ENCODE measurements at places on chromosomes 2 and 18. TPM values are rescaled to one million over a fixed set of nuclear protein-coding genes. Genes with fewer than 3 reads are reported as not detected.

Gene REEP1
- total RNA-seq = 1.5 TPM

Gene GKN1
- not detected for total RNA-seq

Gene STPG4
- total RNA-seq = 0.28 TPM

Gene ERFE
- total RNA-seq = 2.5 TPM

Gene GREB1
- total RNA-seq = 41.7 TPM

Gene ALPP
- total RNA-seq = 0.15 TPM

Gene IER3IP1
- 7.9 TPM for total RNA-seq

Gene IL1R2
- total RNA-seq = not detected

Gene FAHD2A
- 25.8 TPM for total RNA-seq

Gene KANSL1L
- total RNA-seq = 17.2 TPM

Gene CCBE1
- total RNA-seq = 4.4 TPM

DNA sequence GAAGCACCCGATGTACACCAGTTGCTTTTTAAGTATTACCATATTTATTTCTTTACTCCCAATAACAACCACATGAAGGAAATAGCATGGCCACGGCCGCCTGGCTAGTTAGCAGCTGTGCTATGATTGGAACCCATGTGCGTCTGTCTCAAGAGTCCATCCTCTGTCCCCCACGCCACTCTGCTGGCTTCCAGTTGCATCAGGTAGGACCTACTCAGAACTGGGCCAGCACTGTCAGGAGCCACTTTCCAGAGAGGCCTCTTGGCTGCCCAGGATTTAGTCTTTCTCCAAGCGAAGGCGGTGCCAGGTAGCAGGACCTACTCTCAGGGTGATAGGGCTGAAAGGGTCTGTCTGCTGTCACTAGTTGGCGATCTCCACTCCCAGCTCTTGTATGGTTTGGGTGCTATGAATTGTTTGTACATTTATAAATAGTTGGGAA lies 22.1 kb downstream of the ASB18 start:
- H3K36me3 ChIP-seq = no peaks in the 10 kb centered on the region
- H3K27me3 ChIP-seq = peaks cover 16% of the 10 kb centered on the region
- peaks cover 29% of the 10 kb centered on the region for H3K4me1 ChIP-seq
- no peak for DNase-seq

GRCh38 chr2:127517465-127517864 lies 8.8 kb downstream of the IWS1 start:
- H3K27me3 ChIP-seq = no peaks in the 10 kb centered on the region
- DNase-seq = no peak

GRCh38 chr2:135694711-135695110 lies 46.9 kb upstream of the UBXN4 start:
- H3K27me3 ChIP-seq = no peaks in the 10 kb centered on the region
- peaks cover 2% of the 10 kb centered on the region for H3K36me3 ChIP-seq
- H3K4me1 ChIP-seq = no peaks in the 10 kb centered on the region
- H3K4me3 ChIP-seq = no peak overlapping the region
- no peak for DNase-seq
- no peak overlapping the region for H3K27ac ChIP-seq

DNA sequence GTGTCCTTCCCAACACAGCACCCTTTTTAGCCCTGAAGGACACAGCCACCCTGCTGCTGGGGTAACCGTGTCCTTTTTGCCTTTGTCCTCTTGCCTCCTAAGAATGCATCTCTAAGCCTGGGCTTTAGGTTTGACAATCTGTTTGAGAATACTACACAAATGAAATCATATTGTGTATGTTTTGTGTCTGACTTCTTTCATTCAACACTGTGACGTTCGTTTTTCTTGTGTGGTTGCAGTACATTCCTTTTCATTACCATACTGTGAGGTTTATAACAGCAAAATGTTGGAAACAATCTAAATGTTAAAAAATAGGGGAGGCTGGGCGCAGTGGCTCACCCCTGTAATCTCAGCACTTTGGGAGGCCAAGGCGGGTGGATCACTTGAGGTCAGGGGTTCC lies 11.2 kb downstream of the ASPRV1 start:
- H3K4me1 ChIP-seq = no peaks in the 10 kb centered on the region
- DNase-seq = no peak
- H3K36me3 ChIP-seq = no peaks in the 10 kb centered on the region
- H3K27me3 ChIP-seq = no peaks in the 10 kb centered on the region
- no peak overlapping the region for H3K4me3 ChIP-seq

DNA sequence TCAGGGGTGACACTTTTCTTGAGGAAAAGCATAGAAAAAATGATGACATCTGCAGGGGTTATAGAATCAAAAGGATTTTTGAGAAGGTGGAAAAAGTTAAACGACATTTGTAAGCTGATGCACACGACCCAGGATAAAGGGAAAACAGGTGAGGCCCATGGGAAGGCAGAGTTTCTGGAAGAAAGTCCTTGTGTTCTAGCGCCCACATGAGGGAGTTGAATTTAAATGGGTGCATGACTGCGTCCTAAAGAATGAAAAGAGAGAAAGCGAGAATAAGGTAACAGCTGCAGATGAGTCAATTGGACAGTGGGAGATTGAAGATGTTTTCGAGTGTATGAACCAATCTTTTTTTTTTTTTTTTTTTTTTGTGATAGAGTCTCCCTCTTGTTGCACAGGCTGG lies 158.1 kb downstream of the GALR1 start:
- H3K4me1 ChIP-seq = no peaks in the 10 kb centered on the region
- no peak for DNase-seq
- no peak overlapping the region for H3K27ac ChIP-seq
- H3K4me3 ChIP-seq = no peak overlapping the region
- no peaks in the 10 kb centered on the region for H3K27me3 ChIP-seq
- H3K36me3 ChIP-seq = no peaks in the 10 kb centered on the region

DNA sequence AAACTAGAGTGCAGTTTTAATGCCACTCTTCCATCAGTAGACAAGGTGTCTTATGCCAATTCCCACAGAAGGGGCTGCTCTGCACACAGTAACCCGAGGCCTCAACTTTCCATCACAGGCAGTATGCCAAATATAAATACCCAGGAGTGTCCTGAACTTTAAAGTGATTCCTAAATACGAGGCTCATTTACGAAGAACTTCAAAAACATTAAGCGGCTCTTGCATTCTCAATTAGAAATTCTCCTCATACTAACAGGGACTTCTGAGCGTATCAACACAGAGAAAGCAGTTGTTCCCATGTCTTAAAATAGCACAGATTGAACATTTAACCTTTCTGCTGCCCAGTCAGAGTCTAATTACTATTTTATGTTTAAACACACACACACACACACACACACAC lies 638.6 kb downstream of the ERBB4 start:
- H3K4me3 ChIP-seq = no peak overlapping the region
- no peak for DNase-seq
- no peaks in the 10 kb centered on the region for H3K36me3 ChIP-seq
- H3K27ac ChIP-seq = no peak overlapping the region
- H3K27me3 ChIP-seq = no peaks in the 10 kb centered on the region
- H3K4me1 ChIP-seq = no peaks in the 10 kb centered on the region

GRCh38 chr2:152506843-152507242 lies 171.9 kb downstream of the FMNL2 start:
- no peaks in the 10 kb centered on the region for H3K27me3 ChIP-seq
- no peaks in the 10 kb centered on the region for H3K36me3 ChIP-seq
- no peak overlapping the region for H3K4me3 ChIP-seq

- no peaks in the 10 kb centered on the region for H3K27me3 ChIP-seq
- no peak overlapping the region for H3K4me3 ChIP-seq
- H3K36me3 ChIP-seq = no peaks in the 10 kb centered on the region
- no peaks in the 10 kb centered on the region for H3K4me1 ChIP-seq
Observed at GRCh38 chr18:49874238-49874637, 60.9 kb upstream of the ACAA2 start.

- H3K4me3 ChIP-seq = no peak overlapping the region
Observed at GRCh38 chr2:205280596-205281236, 401.6 kb upstream of the NRP2 start.

GRCh38 chr2:158239271-158239670 lies 137.6 kb downstream of the UPP2 start:
- peaks cover 5% of the 10 kb centered on the region for H3K27me3 ChIP-seq
- H3K27ac ChIP-seq = no peak overlapping the region
- no peak for DNase-seq
- H3K36me3 ChIP-seq = no peaks in the 10 kb centered on the region
- H3K4me1 ChIP-seq = no peaks in the 10 kb centered on the region

DNA sequence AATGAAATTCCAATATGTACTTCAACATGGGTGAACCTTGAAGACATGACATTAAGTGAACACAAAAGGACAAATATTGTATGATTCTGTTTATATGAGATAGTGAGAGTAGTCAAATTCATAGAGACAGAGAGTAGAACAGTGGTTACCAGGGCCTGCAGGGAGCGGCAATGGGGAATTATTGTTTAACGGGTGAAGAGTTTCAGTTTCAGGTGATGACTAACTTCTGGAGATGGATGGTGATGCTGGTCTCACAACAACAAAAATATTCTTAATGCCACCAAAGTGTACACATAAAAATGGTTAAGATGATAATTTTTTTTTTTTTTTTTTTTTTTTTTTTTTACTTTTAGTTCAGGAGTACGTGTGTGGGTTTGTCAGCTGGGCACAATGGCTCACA lies 109.4 kb upstream of the TMEM200C start:
- H3K27me3 ChIP-seq = no peaks in the 10 kb centered on the region
- H3K27ac ChIP-seq = no peak overlapping the region
- H3K4me1 ChIP-seq = no peaks in the 10 kb centered on the region
- H3K36me3 ChIP-seq = no peaks in the 10 kb centered on the region

DNA sequence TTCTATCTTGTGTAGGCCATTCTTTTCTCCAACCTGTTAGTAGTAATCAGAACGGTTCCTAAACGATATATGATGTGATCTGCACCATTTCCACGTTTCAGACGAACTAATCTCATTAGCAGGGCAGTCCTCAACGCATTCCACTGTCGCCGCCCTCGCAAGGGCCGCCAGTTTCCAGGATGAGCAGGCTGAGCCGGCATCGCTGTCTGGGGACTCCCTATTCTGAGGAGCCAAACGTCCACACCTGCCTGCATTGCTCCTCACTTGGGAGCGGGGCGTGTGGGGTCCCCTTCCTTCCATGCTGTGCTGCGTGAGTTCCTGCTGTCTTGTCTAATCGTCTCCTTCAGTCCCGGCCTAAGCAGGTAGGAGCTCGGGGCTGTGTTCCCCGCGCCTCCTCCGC lies 76.6 kb downstream of the PSMG2 start:
- no peak overlapping the region for H3K4me3 ChIP-seq
- H3K27me3 ChIP-seq = no peaks in the 10 kb centered on the region
- H3K4me1 ChIP-seq = no peaks in the 10 kb centered on the region
- DNase-seq = peak; percentile 35
- H3K27ac ChIP-seq = no peak overlapping the region
- H3K36me3 ChIP-seq = no peaks in the 10 kb centered on the region

DNA sequence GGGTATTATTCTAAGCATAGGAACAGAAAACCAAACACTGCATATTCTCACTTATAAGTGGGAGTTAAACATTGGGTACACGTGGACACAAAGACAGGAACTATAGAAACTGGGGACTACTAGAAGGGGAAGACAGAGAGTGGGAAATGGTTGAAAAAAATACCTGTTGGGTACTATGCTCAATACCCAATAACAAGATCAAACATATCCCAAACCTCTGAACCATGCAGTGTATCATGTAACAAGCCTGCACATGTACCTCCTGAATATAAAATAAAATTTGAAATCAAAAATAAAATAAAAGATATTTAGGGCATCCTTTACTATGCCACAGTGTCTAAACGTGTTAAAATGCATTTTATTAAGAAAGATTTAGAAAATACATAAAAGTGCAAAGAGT lies 221.0 kb upstream of the TFPI start:
- H3K27me3 ChIP-seq = no peaks in the 10 kb centered on the region
- no peak overlapping the region for H3K27ac ChIP-seq
- no peak for DNase-seq
- H3K4me1 ChIP-seq = no peaks in the 10 kb centered on the region
- H3K4me3 ChIP-seq = no peak overlapping the region

DNA sequence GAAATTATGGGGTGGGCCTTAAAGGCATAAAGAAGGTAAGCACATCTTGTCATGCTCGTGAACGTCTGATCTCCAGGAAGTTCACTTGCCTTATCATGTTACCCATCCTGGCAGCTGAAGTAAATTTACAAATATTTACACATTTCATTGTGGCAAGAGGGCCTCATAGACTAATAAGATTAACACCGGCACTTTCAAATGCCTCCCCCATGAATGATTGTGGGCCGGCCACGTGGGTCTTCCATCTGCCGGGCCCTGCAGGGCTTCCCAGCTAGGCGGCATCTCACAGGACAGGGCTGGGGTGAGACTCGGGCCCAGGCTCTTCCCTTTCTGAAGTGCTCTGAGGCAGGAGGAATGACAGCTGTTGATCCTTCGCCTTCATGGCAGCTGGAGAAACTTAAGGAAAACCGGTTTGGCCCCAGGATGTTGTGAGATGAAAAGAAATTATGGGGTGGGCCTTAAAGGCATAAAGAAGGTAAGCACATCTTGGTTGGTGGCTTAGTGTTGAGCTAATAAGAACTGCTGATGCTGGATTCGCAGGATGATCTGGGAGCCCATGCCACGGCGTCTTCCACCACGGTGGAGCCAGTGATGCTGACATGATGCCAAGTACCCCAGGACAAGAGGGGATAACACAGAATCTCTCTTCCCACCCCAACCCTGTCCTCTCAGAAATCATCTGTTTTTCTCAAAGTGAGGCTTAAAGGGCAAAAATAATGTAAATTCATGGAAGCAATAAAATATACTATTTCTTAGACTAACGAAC lies 176.3 kb downstream of the SEPTIN10 start:
- no peaks in the 10 kb centered on the region for H3K27me3 ChIP-seq
- no peaks in the 10 kb centered on the region for H3K4me1 ChIP-seq
- H3K4me3 ChIP-seq = no peak overlapping the region
- H3K27ac ChIP-seq = no peak overlapping the region
- H3K36me3 ChIP-seq = no peaks in the 10 kb centered on the region

GRCh38 chr2:120260736-120261135 lies 8.1 kb downstream of the RALB start:
- no peak overlapping the region for H3K27ac ChIP-seq
- DNase-seq = no peak
- no peaks in the 10 kb centered on the region for H3K36me3 ChIP-seq
- H3K4me1 ChIP-seq = peaks cover 4% of the 10 kb centered on the region

DNA sequence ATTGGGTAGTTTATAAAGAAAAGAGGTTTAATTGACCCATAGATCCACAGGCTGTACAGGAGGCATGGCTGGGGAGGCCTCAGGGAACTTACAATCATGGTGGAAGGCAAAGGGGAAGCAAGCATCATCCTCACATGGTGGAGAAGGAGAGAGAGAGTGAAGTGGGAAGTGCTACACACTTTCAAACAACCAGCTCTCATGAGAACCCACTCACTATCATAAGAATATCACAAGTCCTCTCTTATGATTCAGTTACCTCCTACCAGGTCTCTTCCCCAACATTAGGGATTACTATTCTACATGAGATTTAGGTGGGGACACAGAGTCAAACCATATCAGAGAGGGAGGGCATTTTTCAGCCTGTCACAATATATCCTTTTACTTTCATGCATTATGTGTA lies 22.7 kb upstream of the DOCK10 start:
- H3K4me3 ChIP-seq = no peak overlapping the region
- DNase-seq = no peak
- no peaks in the 10 kb centered on the region for H3K36me3 ChIP-seq
- H3K27me3 ChIP-seq = no peaks in the 10 kb centered on the region
- no peak overlapping the region for H3K27ac ChIP-seq
- no peaks in the 10 kb centered on the region for H3K4me1 ChIP-seq

Data from H1 (cell line).